Psoas muscle (tissue), 8 donors: ENCODE measurements at places on chromosomes 1 and 21. TPM values are rescaled to one million over a fixed set of nuclear protein-coding genes. Genes with fewer than 3 reads are reported as not detected.
A peak's percentile ranks its signal among the peaks of the same experiment; 100 is the strongest.

DNA sequence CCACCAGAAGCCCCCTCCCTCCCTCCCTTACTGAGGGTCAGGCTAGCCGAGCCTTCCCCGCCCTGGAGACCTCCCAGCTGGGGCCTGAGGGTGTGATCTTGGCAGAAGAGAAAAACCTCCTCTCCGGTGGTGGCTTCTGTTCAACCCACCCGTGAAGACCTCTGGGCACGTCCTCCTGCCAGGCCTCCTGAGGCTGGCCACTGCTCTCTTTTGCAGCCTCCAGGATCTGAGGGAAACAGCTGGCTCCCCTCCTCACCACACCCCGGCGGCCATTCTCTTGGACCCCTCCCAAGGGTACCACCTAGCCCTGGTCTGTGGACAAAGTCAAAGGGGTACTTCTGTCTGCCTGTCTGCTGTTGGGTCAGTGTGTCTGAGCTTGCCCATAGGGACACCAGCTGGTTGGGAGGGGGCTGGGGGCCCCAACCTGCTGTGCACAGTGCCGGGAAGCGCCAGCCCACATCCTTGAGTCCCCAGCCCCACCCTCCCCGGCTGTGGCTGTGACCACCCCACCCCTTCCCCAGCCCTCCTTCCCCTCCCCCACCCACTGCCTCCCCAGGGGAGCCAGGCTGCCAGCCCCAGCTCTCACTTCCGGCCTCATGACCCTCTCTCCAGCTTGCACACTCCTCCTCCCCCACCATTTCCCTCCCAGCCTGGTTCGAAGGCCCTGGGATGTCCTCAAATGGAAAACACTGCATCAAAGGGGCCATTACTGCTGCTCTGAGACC lies 48.1 kb downstream of the AHDC1 start:
- peak; percentile 74 for DNase-seq

DNA sequence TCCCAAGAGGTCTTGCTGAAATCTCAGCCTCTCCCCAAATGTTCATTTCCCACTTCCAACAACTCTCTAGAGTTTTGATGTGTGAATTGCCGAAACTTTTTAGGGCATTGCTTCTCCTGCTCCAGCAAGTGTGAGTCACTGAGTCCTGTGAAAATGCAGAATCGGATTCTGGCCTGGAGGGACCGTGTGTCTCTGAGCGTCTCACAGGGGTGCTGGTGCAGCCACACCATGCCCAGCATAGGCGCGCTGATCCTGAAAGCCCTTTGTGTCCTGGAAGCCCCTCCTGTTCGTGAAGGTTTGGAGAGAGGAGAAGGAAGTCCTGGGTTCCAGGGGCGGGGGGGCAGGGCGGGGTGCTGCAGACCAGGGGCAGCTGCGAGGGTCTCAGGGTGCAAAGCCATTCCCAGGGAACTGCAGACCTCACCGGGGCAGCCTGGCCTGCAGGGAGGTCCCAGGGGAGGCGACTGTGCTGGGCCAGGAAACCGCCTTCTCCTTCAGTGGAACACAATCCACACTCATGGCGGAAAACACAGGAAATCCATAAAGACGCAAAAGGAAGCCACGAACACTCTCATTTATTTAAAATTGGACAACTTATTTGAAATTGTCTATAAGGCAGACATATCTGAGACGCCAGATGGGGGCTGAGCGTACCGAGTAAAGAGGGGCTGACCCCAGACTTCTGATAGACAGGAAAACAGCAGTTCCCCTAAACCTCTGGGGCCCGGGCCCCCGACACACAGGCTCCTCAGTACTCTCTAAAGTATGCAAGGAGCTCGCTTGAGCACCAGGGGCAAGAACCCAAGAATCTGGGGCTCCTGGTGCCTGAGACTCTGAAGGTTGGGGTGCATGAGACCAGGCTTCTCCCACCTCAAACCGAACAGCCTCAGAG lies 43.5 kb upstream of the ADARB1 start:
- peak; percentile 54 for DNase-seq

GRCh38 chr1:72111662-72112061 lies 170.7 kb downstream of the NEGR1 start:
- DNase-seq: no peak

DNA sequence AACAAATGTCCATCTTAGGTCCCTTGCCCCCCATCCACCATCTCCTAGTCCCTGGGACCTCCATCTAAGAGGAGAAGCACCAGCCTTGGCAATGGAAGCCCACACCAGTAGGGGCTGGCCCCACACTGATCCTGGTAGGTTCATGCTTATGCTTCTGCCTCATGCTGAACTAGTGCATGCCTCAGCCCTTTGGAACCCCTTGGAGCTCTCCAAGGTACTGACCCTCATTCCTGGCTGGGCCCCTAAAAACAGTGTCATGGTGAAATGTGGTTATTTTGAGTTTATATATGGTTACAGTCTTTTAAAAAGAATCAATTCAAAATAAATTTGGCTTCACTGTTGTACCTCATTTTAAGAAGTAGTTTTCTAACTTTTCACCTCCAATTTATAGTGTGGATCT lies 108.3 kb downstream of the HIVEP3 start:
- no peak for DNase-seq

DNA sequence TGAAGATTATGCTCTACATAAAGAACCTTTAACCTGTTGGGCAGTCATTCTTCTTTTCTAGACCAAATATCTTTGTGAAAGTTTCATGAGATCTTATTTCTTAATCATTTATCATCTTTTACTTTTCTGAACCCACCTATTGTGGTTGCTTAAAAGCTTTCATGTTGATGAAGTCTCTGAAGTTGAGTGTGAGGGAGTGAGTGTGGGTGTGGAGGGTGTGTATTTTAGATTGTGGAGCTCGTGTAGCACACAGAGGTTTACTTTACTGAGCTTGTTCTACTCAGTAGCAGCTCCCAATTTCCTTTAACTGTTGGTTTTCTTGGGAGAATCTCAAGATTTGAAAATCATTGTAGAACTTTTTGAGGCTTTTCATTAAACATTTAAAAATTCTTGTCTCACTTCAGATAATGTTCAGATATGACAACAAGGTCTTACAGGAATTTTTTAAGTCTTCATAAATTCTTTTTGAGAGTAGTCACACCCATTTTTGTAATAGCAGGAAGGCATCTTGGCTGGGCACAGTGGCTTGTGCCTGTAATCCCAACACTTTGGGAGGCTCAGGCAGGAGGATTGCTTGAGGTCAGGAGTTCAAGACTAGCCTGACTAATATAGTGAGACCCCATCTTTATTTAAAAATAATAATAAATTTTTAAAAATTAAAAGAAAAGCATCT lies 17.0 kb downstream of the SRRM1 start:
- DNase-seq: no peak

The CAPN8 gene
- polyA plus RNA-seq: not detected

The SLFNL1 gene
- 0.17 TPM for polyA plus RNA-seq

The LMOD1 gene
- polyA plus RNA-seq: 11.4 TPM
